ENCODE measurements at places on chromosomes 4 and X.

DNA sequence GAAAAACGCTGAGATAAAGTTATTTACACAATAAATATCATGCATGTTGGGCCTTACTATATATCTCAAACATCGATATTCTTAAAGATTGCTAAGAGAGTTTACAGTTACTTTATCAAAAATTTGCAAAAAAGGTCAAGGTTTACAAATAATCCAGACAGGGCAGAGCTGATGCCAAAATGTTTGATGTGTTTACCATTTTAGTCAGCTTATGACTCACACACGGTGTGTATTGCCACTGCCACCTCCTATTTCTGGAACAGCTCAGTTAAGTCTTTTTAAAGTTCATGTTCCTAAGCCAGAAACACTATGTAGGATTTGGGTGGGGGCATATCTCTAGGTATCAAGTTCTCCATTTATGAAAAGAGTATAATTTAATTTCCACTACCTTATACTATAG is 580.6 kb downstream of the INPP4B start:
- no peak for DNase-seq

GRCh38 chr4:132592340-132592739 is 556.8 kb upstream of the PCDH10 start:
- DNase-seq: no peak

DNA sequence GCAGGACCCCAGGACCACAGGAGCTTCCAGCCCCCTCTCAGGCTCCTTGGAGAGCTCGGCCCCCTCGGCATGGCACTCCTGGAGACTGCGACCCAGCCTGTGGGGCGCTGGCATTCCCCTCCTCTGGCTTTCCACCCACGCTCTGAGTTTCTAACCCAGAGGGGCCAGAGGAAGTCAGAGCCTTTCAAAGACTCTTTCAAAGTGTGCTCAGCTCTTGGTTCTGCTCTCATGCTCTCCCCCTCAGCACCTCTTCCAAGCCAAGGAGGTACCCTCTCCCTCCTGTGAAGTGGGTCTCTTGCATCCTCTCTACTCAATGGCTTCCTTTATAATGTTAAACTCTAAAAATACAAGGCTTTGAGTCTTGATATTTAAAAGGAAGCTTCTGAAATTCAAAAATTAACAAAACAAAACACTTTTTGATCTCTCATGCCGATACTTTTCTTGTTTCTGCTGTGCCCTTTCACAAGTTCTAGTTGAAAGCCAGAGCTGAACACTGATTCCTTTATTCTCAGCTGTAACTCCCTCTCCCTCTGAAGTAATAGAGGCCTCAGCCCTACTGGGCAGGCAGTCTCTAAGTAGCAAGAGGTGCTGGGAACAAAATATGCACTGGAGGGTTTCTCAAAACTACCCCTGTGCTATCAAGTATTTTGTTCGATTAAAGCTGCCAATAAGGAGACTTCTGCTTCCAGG is 82.8 kb downstream of the NAT8L start:
- no peak for DNase-seq

DNA sequence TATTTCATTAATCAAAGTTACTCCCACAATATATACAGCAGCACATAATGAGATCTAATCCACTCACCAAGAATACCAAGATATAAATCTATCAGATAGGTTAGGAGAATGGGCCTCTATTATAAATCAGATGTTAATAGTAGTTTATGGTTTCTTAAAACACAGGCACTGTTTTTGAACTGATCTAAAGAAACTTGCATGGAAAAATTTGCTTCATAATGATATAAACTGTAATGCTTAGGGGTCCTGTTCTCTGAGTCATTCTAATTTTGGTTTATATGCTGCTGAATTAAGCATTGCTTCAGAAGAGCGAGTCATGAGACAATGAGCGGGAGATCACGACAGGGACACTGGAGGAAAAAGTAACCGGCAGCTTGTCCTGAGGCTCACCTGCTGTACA is 113.3 kb upstream of the OTUD4 start:
- no peak for DNase-seq

DNA sequence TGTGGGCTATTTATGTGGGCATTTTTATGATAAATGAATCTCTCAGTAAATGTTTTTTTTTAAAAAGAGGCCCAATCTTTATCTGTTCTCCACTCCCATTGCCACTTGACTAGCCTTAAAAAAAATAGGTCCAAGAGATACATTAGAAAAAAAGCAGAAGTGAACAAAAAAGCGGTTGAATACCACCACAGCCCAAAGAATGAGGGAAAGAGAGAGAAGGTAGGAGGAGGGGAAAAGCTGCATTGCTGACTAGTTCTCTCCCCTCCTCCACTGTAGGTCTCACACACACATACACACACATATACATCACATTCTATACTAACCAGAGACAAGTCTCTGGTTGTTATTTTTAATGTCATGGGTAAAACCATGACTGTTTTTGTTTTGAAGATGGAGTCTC is 95.8 kb upstream of the IL13RA1 start:
- DNase-seq: no peak

GRCh38 chr4:141133999-141134995 is 1.0 kb upstream of the RNF150 start:
- no peak for DNase-seq

DNA sequence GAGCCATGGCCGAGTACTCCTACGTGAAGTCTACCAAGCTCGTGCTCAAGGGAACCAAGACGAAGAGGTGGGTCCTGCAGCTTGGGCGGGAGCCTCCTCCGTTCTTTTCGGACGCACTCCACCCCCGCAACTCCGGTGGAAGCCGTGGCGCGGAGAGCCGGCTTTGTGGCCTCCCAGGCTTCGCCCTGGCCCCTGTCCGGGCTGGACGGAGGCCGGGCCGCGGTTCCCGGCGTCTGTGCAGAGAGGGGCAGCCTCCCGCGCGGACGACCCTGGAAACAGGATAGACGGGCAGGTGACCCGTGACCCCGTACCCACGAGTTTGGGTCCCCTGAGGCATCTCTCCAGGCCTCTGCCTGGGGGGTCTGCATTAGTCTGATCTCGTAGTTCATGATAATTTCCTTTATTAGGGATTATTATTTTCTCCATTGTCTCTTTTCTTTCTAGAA is 356 bp downstream of the FRG1 start:
- no peak for DNase-seq

DNA sequence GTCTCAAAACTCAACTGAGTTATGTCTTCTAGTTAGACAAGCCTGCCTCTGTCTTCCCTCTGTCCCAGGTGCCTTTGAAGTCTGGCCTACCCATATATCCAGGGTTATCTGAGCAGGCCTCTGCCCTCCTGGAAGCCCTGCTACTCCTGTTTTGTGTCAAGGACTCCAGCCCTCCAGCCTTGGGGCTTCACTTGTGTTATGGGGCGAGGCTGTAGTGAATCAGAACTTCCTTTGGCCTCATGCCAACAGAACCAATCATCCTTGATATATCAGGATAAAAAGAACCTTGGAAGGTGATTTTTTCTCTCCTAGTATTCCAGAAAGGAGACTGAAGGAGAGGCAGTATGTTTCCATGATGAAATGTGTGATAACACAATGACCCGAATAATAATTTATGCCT is 8.9 kb upstream of the ADGRG4 start:
- DNase-seq: no peak

GRCh38 chr4:169252339-169253112 is 18.2 kb downstream of the SH3RF1 start:
- no peak for DNase-seq

DNA sequence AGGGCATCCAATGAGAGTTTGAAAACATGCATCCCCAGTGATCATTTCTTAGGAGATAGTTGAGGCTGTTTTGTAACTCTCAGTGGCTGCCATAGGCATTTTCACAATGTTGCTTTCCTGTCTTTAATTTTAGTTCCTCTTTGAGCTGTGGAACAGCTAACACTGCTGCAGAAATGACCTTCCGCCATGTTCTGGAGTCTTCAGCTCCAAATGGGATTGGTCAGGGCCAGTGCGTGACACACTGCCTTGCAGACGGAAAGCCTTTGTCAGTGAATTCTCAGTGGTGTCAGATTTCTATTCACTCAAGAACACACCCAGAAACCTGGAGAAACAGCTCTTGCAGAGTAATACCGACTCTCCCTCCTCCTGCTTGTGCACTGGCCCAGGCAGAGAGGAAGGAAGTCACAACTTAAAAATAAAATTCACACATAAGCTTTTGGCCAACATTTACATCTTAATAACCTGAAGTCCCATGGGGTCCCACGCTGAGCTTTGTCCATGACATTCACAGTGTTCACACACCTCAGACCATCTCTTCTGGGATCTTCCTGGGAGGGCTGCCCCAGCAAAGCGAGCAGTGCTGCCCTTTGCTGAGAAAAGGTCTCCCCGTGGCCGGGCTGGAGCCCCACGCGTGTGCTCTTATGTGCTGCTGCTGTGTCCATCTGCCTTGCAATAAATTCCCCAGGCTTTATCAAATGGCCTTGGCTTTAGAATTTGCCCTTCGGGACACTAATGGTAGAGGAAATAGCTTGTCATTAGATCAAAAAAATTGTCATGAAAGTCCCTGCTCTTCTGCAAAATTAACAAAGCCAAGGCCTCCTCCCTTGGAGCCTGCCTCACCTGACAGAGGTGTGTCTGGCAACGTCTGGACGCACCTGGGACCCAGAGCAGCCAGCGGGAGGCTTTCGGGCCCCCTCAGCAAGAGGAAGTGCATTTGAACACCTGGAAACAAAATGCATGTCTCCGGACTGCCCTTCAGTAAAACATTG is 126.8 kb downstream of the IRF2 start:
- DNase-seq: no peak

GRCh38 chrX:153304988-153305736 is 16.4 kb downstream of the PNMA6F start:
- no peak for DNase-seq

GRCh38 chr4:54813674-54814073 is 155.9 kb downstream of the KIT start:
- no peak for DNase-seq

DNA sequence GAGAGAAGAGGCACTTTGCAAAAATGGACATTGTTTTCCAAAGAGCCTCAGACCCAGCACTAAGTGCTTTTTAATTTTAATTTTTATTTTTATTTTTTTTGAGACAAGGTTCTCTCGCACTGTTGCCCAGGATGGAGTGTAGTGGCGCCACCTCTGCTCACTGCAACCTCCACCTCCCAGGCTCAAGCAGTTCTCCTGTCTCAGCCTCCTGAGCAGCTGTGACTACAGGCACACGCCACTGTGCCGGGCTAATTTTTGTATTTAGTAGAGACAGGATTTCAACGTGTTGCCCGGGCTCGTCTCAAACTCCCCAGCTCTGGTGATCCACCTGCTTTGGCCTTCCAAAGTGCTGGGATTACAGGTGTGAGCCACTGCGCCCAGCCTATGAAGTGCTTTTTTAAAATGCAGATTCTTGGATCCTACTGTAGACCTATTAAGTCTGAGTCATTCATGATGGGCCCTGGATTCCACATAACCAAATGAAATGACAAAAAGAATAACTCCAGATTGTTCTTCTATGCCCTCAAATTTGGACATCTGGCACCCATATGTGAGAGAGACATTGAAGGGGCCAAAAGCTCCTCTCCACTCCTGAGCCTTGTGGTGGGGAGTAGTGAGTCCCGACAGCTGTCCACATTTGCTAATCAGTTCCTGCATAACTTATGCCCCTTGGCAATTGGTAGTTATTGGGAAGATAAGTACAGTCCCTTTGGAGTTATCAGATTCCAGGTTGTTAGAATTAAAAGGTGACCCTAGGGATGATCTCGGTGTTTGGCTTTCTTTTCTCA is 3.6 kb downstream of the NOCT start:
- DNase-seq: no peak

All from GM19239 (cell line).